Head of caudate nucleus (tissue), 42 donors: ENCODE measurements at places on chromosomes 16 and 17.

GRCh38 chr17:33753452-33753851 is 460.4 kb upstream of the ASIC2 start:
- no peak for DNase-seq

GRCh38 chr16:31050280-31051030 is 17.1 kb downstream of the STX4 start:
- no peak for DNase-seq

- no peak for DNase-seq
These were observed 35.8 kb upstream of the RASL10B start for GRCh38 chr17:35695613-35696012.

DNA sequence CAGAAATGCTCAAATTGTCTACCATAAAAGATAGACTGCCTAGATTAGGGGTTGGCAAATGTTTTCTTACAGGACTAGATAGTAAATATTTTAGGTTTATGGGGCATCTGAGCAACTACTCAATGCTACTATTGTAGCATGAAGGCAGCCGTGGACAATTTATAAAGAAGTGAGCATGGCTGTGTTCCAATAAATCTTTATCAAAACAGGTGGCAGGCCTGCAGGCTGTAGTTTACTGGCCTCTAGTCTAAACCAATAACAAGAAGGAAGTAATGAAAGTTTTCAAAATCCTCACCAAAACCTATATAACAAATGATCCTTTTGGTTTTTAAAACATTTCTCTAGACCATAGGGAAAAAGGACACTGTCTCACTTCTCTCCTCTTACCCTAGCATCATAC is 105.2 kb downstream of the PRKCB start:
- DNase-seq: no peak

- DNase-seq: no peak
These were observed 3.8 kb downstream of the SNX29 start for GRCh38 chr16:11980136-11980844.
